Suprapubic skin (tissue), 4 donors: ENCODE measurements at places on chromosomes 7 and 10. TPM values are rescaled to one million over a fixed set of nuclear protein-coding genes. Genes with fewer than 3 reads are reported as not detected.

GRCh38 chr7:156402255-156402654 is 238.3 kb upstream of the RNF32 start:
- H3K4me1 ChIP-seq = no peaks in the 10 kb centered on the region
- DNase-seq = no peak
- H3K4me3 ChIP-seq = no peak overlapping the region
- H3K27ac ChIP-seq = no peak overlapping the region
- no peaks in the 10 kb centered on the region for H3K27me3 ChIP-seq

DNA sequence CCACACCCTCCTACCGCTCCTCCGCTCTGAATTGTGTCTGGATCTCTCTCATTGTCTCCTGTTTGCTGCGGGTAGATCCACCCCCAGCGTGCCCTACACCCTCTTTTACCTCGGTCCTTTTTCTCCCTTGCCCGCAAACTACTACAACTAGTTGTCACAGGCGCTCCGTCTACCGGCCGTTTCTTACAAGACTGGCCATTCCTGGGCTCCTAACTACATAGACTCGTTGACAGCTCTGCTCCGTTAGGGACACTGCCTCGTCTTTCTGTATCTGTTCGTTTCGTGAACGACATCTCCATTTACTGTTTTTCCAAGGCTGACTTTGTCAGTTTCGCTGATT is 786 bp downstream of the TAF3 start:
- no peak overlapping the region for H3K27ac ChIP-seq
- no peaks in the 10 kb centered on the region for H3K27me3 ChIP-seq
- DNase-seq = no peak
- peaks cover 17% of the 10 kb centered on the region for H3K4me1 ChIP-seq

- H3K27ac ChIP-seq = peak overlapping the region; percentile 99
- peak; percentile 71 for DNase-seq
- peaks cover 29% of the 10 kb centered on the region for H3K4me1 ChIP-seq
- H3K4me3 ChIP-seq = peak overlapping the region; percentile 89
- H3K27me3 ChIP-seq = no peaks in the 10 kb centered on the region
- no peaks in the 10 kb centered on the region for H3K36me3 ChIP-seq
These were observed 53.8 kb downstream of the KCTD7 start for GRCh38 chr7:66682350-66683093.

OR13A1 gene
- total RNA-seq = not detected

- no peak overlapping the region for H3K4me3 ChIP-seq
- peaks cover 45% of the 10 kb centered on the region for H3K36me3 ChIP-seq
These were observed 86.6 kb downstream of the BTAF1 start for GRCh38 chr10:92010047-92010735.

- H3K36me3 ChIP-seq = peaks cover 23% of the 10 kb centered on the region
- H3K27ac ChIP-seq = no peak overlapping the region
- peaks cover 39% of the 10 kb centered on the region for H3K4me1 ChIP-seq
- no peak for DNase-seq
- H3K4me3 ChIP-seq = no peak overlapping the region
These were observed 1.8 kb upstream of the SEC24C start for GRCh38 chr10:73742454-73742734.

- no peak for DNase-seq
- no peak overlapping the region for H3K4me3 ChIP-seq
- no peaks in the 10 kb centered on the region for H3K27me3 ChIP-seq
- no peaks in the 10 kb centered on the region for H3K36me3 ChIP-seq
These were observed 226.5 kb upstream of the PITRM1 start for GRCh38 chr10:3398825-3399646.

DNA sequence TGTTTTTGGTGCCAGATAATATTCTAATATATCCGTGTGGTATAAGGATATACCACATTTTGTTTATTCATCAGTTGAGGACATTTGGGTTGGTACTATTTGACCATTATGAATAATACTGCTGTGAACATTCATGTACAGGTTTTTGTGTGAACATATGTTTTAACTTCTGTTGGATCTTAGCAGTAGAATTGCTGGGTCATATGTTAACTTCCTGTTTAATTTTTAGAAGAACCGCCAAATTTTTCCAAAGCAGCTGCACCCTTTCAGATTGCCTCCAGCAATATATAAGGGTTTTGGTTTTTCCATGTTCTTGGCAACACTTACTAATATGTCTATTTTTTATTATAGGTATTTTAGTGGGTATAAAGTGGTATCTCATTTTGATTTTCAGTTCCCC is 22.8 kb downstream of the VPS26A start:
- H3K36me3 ChIP-seq = no peaks in the 10 kb centered on the region
- H3K27me3 ChIP-seq = no peaks in the 10 kb centered on the region
- no peak for DNase-seq
- H3K4me1 ChIP-seq = peaks cover 13% of the 10 kb centered on the region
- H3K4me3 ChIP-seq = no peak overlapping the region
- H3K27ac ChIP-seq = no peak overlapping the region

DNA sequence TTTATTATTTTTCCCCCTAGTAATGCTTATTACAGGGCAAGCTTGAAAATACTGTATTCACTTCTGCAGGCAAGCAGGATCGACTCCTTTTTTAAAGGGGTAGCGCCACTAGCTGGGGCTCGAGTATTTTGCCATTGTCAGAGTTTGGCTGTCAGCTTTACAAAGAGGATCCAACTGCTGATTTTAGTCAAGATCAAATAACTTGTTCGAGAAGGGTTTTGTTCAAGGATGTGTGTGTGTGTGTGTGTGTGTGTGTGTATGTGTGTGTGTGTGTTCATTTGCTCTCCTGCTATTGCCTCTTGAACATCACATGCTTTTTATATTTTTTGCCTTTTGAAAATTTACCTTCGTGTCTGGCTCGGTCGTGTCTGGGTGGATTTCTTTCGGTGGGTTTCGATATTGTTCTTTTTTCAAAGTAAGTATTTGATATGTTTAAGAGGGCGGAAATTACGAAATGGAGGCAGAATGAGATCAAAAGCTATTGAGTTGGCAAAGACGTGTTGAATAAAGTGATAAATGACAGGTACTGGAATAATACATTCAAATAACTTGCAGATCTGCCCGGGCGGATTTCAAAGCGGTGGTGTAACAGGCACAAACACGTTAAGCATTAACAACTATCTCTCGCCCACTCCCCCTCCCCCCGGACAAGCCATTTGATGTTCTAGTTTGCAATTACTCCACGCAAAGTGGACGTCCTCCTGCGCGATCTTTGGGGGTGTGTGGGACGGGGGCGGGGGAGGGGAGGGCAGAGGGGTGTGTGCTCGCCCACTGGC is 1.1 kb downstream of the ARID5B start:
- H3K4me1 ChIP-seq = peaks cover 48% of the 10 kb centered on the region
- H3K4me3 ChIP-seq = peak overlapping the region; percentile 93
- H3K36me3 ChIP-seq = no peaks in the 10 kb centered on the region
- peak; percentile 89 for DNase-seq
- H3K27ac ChIP-seq = peak overlapping the region; percentile 99
- H3K27me3 ChIP-seq = no peaks in the 10 kb centered on the region
